ENCODE measurements at places on chromosomes 7 and 10.

DNA sequence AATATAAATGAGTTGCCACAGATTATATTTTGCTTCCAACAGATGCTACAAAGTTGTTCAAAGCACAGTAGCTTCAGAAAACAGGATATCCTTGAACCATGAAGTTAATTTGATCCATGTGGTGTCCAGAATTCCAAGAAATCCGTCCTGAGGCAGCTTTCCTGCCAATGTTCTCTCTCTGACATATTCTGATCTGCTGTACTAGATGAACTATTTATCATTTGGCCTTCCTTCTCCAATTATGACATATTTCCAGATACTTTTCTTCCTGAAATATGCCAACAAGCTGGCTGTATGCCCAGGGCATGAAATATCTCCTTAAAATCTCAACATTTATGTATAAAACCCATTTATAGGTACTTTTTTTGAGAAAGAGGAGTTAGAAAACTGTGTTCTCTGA is 141.1 kb downstream of the SPAG6 start:
- DNase-seq: no peak

GRCh38 chr10:2925631-2926030 is 141.7 kb upstream of the PFKP start:
- no peak for DNase-seq

DNA sequence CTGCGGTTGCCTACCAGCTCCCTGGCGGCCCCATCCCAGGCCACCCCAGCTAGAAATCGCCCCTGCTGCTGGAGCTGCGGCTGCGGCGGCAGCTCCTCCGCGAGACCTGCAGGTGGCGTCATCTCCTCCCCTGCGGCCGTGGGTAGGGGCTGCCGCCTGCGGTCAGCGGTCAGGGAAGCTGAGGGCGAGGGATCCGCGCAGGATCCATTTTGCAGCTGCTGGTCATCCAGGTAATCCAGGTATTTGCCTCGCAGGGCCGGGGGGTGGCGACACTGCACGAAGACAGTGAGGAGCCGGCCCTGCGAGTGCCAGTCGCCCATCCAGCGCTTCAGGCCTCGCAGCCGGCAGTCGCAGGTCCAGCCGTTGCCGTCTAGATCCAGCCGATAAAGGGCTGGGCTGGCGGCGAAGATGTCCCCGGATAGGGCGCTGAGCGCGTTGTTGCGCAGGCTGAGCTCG is 1.5 kb downstream of the TRIL start:
- no peak for DNase-seq

- no peak for DNase-seq
Measured at GRCh38 chr7:4613846-4614548, 68.1 kb upstream of the FOXK1 start.

GRCh38 chr7:141754939-141755338 is 9.0 kb upstream of the TAS2R3 start:
- no peak for DNase-seq

All from omental fat pad (tissue), 4 donors.